NCI-H146 (cell line): ENCODE measurements at places on chromosomes 12 and 14.

- no peak for DNase-seq
Observed at GRCh38 chr12:71411635-71412034, 28.0 kb upstream of the LGR5 start.

DNA sequence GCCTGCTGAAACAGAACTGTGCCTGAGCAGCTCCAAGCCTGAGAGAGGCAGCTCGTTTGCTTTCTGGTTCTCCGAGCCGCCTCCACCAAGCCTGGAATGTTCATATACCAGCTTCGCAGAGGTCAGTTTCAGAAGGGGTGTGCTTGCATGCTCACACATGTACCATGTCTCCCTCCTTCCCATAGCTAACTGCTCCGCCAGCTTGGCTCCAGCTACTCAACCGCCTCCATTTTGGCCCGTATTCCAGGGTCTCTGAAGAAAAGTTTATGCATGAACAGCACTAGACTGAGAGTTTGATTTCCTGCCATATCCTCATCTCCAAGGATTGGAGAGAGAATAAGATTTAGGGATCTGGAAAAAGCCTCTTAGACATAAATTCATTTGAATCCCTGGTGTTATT, 103.7 kb downstream of the SMOC1 start:
- no peak for DNase-seq

- no peak for DNase-seq
Observed at GRCh38 chr12:104866291-104866690, 91.8 kb downstream of the SLC41A2 start.

DNA sequence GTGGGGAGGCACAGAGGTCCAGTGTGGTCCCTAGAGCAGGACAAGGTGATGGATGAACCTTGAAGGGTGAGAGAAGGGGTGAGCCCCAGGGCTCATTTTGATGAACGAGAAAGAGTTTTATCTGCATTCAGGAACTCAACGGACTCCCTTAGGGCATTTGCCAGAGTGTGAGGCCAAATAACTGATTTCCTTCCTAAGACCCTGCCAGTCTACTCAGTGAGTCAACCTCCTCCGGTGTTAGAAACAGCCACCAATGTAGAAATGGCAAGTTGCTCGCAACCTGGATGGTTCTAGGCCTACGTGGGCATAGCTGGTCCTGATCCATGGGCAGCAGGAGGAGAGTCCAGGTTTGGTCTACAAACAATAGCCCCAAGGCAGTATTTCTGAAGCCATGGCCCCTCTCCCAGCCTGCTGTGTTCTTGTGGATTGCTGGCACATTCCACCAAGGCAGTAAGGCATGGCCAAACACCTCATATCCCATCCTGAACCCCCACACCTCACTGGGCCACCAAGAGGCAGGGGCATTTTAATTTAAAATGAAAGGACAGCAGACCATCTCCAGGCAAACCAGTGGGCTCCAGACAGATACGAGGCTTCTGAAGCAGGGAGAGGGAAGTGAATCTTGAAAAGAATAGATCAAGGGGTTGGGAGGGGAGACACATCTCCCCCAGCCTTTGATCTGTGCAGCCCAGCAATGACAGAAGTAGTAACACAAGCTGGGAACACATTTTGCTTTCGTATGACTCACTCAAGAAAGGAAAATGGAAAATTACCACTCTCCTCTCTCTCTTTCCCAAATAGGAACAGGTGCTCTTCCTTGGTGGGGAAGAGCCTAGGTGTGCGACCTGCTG, 25.4 kb upstream of the TESC start:
- no peak for DNase-seq

DNA sequence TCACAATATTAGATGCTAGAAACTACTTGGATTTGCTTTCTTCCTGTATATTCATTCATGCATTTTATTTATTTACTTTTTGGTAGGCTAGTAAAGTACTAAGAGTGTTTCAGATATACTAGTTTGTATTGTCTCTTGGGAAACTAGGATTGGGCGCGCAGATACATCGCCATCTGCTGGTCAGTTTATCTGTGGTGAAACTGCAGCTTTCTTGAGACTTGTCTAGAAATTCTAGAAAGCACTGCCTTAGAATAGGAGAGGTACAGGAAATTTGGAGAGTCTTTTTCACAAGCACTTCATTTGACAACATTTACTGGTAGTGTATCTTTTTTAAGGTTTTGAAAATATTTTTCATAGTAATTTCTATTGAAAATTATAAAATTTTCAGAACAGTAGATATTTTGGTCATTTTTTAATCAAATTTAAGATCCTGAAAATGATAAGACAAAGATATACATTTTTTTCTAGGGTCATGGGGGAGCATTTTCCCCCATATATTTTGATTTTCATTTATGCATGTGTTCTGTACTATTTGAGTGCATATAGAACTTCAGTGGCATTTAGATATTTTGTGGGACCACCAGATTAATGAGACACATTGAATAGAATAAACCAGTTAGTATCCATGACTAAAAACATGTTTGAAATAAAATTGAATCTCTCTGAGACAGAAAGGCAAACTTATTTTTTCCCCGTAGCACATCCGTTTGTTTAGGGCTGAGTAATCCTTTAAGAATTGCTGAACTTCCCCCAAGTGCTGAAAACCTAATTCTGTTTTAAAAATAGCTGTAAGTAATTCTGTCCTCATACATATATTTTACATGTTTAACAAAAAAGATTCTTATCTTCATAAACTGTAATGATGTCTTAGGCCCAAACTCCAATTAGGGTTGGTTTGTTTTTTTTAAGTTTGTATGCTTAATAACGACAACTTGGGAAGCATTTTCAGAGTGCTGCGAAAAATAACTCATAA, 44.5 kb downstream of the SLC38A6 start:
- DNase-seq, result peak; percentile 40
